ENCODE measurements at places on chromosomes 7 and 10.

DNA sequence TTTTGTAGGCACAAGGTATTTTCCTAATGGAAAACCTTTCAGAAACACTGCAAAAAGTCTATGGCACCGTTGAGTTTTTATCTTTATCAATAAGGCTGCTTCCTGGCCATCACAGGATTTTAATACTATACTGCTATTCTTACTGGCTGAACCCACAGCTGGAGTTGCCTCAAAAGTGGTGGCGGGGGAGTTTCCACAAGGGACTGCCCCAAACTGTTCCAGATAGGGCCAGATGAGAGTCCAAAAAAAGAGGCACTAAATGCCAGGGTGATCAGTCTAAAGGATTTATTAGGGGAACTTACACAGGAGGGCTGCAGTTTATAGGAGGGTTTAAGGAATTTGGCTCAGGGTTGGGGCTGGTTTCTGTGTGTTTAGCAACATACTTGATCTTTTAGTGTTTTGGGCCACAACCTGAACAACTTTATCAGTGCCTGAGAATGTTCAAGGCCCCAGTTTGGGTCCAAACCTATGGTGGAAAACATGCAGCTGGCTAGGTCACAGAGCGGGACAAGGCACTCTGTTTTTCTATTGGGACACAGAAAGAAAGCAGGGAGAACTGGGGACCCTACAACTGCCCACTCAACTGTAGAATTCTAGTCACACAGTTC is 41.4 kb downstream of the STAM start:
- no peak for DNase-seq

GRCh38 chr7:91519241-91520158 is 255.3 kb downstream of the FZD1 start:
- no peak for DNase-seq

GRCh38 chr7:98687111-98687751 is 70.1 kb downstream of the NPTX2 start:
- no peak for DNase-seq

- DNase-seq, result no peak
Measured at GRCh38 chr7:111529507-111530355, 32.6 kb downstream of the IMMP2L start.

DNA sequence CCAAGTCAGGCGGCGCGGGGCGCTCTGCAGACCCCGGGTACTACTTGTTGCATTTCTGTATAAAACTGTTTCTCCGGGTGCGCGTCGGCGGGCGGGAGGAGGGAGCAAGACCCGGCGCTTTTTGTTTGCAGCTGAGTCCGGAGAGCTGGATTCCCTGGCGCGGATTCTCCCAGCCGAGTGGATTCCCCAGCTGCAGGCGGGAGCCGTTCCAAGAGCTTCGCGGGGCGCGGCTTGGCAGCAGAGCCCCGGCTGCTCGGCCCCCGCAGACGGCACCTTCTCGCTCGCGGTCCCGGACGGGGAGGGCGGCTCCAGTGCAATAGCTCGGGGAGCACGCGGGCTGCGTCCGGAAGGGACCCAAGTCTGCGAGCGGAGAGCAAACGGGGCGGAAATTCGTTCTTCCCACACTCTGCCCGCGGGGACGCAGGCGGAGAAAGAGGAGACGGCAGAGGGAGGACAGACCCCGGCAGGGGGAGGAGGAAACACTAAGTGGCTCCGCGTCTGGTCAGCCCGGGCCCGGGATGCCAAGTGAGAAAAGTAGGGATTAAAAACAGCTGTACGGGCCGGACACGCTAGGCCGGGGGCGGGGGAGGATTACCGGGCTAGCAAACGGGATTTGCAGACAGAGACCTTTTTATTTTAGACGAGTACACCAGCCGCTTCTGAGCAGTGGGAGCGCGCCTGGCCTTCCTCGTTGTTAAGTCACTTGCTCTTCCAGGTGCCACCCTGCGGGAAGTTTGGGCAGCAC is at the start of gene TRIL:
TRIL (minus strand) TSS at position 96 of the 745 bp plus-strand sequence. CDS start 284 bp downstream, outside the sequence.
- DNase-seq, result no peak

Data from Panc1 (cell line).